Stimulated activated CD4-positive, alpha-beta T cell treated with anti-CD3 and anti-CD28 coated beads, TNF-alpha, amount 100 ng/mL, for 4 hours (primary cell): ENCODE measurements at places on chromosomes 6 and 20.

DNA sequence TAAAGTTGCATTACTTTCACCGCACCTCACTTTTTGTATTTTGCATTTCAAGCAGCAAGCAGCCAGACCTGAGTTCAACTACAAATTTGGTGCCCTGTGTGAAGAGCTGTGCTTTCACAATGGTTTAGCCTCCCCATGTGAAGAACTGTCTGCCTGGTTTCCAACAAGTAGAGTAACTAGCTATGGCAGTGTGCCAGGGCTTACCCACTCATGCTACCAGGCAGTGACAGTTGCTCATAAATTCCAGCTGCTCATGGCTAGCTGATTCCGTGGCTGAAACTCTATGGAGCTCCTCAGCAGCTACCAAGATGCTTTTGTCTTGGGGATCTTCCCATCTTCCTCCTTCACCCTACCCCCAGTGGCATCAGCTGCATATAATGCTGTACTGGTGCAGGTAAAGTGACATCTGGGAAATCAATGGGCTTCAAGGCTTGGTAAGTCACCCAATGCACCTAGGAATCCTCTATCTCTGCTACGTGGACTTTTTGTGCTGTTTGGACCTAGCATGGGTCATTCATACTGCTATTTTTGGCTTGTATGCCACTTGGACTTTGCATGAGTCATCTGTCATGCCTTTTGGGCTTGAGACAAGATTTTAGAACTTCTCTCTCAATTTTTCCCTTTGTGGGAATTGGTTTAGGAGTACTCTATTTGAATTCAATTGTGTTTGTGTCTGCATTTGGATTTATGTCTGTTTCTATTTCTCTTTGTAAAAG is 176.5 kb upstream of the GJE1 start:
- DNase-seq = no peak

DNA sequence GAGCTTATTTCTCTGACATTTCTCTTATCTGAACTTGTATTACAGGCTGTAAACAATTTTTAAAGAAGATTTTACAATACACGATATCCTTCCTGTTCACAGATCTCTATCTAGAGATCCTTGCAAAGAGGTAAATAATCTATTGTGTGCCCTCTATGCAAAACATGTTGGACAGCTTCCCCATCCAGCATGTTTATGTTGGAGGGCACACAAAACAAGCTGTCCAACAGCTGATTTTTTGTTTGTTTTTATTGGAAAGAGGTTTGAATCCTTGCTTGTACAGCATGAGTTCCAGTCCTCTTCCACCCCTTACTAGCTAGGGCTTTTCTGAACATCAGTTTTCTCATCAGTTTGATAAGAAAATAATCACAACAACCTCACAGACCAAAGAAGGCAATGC is 62.3 kb upstream of the SYNDIG1 start:
- no peak for DNase-seq

DNA sequence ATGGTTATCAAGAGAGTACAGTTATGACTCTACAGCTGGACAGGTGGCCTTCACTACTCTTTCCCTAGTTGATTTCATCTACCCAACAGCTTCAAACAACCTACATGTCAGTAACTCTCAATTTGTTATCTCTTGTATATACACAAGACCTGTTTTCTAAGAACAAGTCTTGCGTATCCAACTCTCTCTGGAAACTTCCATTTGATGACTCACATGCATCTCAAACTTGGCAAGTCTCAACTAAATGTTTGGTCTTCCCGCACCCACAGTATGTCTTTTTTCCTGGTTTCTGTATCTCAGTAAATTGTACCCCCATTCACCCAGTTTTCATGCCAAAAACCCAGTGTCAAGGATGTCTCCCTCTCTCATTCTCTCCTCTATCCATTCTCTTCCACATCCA is 97.7 kb downstream of the BTBD9 start:
- no peak for DNase-seq

- DNase-seq = no peak
Observed at GRCh38 chr6:111550195-111550594, 55.5 kb downstream of the TRAF3IP2 start.

DNA sequence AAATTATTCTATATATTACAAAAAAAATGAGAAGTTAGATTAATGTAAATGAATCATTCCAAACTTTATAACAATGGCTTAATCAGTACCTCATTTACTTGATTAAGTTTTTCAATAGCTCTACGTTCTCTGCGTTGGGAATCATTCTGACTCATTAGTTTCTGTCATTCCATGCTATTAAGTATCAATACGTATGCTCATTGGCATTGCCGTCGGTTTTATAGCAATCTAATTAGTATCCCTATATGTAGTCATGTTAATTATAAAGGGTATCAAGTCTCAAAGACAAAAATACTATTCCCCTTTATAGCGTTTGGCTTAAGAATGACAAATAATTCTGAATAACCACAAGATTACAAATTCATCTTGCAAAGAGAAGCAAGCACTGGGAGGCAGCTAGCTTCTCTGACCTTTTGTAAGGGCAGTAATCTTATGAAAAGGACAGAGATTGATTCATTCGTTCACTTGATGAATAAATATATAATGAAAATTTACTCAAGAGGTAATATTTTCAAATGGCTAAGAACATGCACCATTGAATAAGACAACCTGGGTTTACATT is 41.8 kb downstream of the OLIG3 start:
- DNase-seq = no peak

DNA sequence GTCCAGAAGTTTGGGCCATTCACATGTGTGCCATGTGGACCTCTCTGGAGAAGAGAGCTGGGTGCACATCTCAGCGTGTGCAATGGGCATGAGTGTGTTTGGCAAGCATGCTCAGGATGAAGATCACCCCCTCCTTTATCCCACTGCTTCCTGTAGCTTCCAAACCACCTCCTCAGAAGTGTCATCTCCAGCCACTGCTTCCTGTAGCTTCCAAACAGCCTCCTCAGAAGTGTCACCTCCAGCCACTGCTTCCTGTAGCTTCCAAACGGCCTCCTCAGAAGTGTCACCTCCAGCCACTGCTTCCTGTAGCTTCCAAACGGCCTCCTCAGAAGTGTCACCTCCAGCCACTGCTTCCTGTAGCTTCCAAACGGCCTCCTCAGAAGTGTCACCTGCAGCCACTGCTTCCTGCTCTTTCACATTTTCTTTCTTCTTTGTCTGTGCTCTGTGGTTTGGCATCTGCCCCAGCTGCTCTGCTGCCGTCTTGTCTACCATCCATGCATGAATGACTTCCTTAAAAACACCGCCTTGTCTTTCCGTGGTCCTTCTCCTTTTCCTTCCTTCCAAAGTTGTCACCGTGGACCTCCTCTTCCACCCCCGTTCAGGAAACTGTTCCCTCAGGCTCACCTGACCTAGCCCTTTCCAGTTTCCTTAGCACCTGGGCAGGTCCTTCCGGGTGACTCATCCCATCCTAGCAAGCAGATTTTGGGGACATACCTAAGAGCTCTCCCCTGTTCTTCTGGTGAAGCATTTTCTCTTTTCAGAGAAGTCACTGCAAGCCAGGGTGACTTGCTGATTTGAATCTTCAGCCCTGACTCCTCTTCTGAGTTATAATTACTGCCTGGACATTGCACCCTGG is 43.5 kb upstream of the TIAM2 start:
- no peak for DNase-seq

GRCh38 chr6:150280703-150281102 is 88.1 kb upstream of the IYD start:
- no peak for DNase-seq

DNA sequence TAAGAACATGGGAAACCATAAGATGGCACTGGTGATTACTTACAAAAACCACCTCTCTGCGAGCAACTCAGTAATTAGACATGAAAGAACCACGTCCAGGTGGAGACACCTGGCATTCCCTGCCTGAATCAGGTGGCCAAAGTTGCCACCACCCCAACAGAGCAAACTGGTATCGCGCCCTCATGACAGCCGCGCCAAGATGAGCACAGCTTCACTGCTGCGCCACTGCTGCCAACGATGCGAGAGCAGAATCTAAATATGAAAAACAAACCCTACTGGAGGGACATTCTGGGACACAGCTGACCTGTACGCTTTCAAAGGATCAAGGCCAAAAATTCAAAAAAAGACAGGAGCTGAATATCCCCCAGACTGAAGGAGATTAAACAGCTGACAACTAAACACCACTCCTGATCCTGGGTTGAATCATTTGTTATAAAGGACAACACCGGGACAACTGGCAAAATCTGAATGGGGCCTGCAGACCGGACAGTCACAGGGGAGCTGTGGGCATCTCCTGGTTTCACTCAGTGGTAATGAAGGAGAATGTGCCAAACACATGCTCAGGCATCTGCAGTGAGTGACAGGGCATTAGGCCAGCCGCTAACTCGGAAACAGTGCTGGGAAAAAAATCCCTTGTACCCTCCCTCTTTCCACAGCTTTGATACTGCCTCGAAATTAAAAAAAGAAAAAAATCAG is 17.4 kb downstream of the CST7 start:
- DNase-seq = no peak

DNA sequence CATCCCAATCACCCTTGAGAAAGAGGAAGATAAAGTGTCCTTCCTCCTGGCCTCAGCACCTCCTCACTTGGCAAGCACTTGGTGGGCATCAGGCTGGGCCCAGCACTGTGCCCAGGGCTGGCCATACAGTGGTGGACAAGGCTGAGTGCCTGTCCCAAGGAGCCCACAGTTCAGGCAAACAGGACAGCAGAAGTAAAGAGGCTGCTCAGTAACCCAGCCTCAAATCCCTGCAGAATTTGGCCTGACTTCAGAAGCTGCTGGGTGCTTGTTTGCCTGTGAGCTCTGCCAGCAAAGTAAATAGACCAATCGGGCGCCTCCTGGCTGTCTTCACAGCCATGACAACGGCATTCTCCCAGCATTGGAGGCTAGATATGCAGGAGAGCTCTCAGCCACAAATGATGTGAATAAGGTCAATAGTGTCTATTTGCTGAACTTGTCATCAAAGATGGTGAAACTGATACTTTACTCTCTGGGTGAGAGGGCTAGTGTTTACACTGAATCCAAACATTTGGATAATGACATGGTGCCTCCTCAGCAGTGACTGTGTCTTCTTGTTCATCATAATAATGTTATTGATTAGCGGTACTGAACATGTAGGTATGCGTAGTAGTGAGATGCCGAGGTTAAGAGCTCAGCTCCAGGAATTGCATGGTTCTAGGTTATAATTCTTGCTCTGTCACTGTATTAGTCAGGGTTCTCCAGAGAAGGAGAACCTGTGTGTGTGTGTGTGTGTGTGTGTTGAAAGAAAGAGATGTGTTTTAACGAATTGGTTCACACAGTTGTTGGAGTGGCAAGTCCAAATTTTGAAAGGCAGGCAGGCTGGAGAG is 36.9 kb upstream of the FANCE start:
- DNase-seq = peak; percentile 9

GRCh38 chr20:22684072-22684762 is 99.8 kb upstream of the FOXA2 start:
- no peak for DNase-seq

DNA sequence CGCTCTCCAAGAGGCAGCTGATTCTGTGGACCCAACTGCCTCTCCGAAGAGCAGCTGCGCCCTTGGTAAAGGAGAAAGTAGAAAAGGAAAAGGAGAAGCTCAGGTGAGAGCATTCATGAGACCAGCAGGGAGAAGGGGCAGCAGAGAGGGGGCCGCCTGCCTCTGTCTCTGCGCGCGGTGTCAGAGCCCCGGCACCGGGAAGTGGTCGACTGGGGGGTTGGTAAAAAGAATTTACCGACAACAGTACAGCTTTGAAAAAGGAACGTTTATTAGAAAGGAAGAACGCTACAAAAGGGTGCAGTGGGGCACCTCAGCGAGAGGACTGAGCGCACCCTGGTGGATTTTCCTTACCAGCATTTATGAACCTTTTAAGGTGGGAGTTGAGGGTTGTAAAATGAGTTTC is 61.9 kb downstream of the GPR6 start:
- DNase-seq = peak; percentile 29

DNA sequence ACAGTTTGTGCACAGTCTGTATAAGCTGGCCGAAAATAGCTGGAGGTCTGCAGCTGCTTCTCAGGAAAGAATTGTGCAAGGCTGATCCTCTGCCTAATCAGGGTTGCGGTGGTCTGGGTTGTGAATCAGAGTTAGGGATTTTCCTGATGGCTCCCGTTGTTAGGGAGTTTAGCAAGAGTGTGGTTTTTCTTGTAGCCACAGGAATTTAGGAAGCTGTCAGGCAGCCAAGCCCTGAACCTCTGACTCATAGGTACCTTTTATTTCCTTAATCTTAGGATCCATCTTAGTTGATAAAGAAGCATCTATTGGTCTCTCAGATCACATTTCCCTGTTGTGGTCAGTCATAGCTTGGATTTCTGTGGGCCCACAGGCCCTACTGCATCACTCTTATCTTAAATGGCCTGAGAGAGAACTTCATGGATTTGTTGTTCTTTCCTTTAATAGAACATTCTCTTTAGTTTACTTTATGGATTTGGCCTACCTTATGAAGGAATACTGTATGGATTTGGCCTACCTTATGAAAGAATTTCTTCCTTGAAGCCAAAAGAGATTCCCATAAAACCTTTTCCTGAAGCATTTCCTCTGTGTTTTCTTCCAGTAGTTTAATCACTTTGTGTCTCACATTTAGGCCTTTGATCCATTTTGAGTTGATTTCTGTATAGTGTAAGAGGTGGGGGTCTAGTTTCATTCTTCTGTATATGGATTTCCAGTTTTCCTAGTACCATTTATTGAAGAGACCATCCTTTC is 10.3 kb downstream of the KIF25 start:
- no peak for DNase-seq

DNA sequence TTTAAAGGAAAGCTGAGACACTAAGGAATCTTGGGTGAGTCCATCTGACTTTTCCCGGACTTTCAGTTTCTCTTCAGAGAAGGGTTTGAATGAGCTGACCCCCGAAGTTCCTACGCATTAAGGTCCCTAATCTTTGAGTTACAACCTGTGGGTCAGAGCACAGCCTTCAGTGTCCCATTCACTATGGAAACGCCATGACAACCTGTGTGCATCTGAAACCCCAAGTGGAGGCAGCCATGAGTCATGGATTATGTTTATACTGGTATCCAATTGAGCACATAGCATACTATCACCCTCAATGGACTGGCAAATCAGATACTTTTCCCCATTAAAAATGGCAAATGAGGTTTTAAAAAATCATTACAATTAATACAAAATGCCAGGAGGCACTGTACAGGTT is 11.4 kb downstream of the MYLK4 start:
- DNase-seq = no peak

GRCh38 chr20:17873410-17874270 is 95.0 kb downstream of the SNX5 start:
- no peak for DNase-seq
